ENCODE measurements at places on chromosomes 7 and 10. TPM values are rescaled to one million over a fixed set of nuclear protein-coding genes. Genes with fewer than 3 reads are reported as not detected.

- DNase-seq: peak; percentile 52
Measured at GRCh38 chr7:116242178-116242577, 31.8 kb downstream of the TES start.

Gene KNDC1
- total RNA-seq: not detected

DNA sequence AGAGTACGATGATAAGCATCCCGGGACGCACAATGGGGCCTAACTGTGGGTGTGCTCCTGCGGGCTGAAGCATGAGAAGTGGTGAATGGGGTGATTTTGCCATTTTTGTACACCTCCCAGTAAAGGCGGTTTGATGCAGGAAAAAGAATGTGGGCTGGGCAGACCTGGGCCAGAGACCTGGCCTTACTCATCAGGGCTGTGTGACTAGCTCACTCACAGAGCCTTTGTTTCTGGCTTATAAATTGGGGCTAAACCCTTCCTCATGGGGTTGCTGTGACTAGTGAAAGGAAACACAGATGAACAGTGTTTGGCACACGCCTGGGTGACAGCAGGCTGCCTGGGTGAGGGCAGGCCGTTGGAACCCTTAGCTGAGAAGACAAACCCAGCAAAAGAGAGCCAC is 18.0 kb downstream of the RRP12 start:
- DNase-seq: no peak

- DNase-seq: no peak
Measured at GRCh38 chr7:123738356-123738755, 10.4 kb downstream of the WASL start.

Gene MKX
- not detected for total RNA-seq

Gene CCT6A
- 321 TPM for total RNA-seq

DNA sequence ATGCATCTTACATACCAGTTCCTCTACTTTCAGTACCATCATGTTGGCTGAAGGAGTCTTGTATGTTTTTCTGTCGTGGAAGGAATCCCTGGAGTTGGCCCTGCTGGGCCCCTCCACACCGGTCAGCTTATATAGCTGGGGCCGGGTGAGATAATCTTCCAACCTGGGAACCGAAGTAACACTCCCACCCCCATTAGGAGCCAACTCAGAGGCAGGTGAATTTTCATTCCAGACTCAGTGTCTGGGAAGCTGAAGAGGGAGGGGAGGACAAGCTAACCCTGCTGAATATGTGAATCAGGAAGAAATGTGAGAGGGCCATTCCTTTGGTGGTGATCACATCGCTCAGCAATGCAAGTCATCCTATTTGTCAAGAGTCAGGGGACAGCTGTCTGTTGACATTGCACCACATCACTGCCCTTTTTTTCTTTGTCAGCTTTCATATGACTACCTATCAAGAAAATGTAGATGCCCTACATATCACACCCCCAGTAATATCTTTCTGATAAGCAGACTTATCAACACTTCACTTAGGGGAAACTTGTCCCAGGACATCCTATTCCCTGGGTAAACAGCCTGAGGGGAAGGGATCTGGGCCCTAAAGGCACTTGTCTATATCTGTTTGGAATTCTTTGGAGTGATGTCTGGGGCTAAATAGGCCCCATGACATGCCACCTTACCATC is at the start of gene ANKRD1:
Gene ANKRD1, minus strand, starts transcription at position 102 of the 681 bp plus-strand sequence. Its CDS starts 60 bp downstream, at position 42.
- peak; percentile 41 for DNase-seq

- no peak for DNase-seq
Measured at GRCh38 chr7:100546129-100546925, 7.3 kb downstream of the AGFG2 start.

Gene NOBOX
- not detected for total RNA-seq

Gene ADAM8
- total RNA-seq: 1.2 TPM

GRCh38 chr7:109699661-109700060 is 1130.0 kb downstream of the DNAJB9 start:
- DNase-seq: no peak

GRCh38 chr7:129213828-129214227 is 11.0 kb upstream of the AHCYL2 start:
- peak; percentile 48 for DNase-seq

Gene LRRD1
- total RNA-seq: not detected

- DNase-seq: no peak
Measured at GRCh38 chr10:25683344-25683743, 250.7 kb upstream of the MYO3A start.

Gene SLC26A5
- total RNA-seq: not detected

DNA sequence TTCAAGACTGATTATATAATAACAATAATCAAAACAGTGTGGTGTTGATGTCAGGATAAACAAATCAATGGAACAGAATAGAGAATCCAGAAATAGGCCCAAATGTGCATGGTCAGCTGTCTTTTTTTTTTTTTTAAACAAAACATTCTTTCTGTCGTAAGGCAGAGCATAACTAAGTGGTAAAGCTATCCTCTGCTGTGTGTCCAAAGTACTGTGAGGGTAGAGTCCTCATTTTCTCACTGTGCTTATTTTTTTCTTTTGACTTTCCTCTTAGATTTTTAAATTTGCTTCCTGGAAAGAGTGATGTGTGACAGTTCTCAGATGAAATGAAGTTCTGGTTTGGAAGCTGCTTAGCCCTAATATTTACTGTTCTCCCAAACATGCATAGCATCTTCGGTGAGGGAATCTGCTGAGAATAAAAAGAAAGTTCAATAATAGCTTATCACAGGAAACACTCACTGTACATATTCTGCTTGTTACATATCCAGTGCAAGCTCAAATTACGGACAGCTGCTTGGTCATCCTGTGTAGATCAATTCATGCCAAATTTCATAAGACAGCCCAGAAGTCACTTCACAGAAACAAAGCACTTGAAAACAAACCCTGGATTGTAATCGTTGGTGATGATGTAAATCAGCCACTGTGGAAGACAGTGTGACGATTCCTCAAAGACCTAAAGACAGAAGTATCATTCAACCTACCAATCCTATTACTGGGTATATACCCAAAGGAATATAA is 423.9 kb downstream of the NEBL start:
- DNase-seq: no peak

DNA sequence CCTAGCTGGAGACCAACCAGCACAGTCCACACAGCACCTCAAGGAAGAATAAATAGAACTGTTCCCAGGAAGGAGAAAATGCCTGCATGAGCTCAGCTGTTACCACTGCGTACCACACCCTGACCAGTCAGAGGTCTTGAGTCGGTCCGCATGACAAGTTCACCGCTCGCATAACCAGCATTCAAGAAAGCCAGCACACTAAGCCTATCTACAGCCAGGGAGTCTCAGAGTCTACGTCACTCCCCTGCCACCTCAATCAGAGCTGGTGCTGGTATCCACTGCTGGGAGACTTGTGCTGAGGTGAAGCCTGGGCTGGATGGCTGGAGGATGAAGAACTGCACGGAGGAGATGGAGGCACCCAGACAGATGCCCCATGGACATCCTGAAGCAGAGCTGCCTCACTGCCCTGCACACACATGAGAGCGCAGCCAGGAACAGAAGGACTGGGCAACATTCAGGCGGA is 19.6 kb downstream of the AKR1C1 start:
- DNase-seq: no peak

DNA sequence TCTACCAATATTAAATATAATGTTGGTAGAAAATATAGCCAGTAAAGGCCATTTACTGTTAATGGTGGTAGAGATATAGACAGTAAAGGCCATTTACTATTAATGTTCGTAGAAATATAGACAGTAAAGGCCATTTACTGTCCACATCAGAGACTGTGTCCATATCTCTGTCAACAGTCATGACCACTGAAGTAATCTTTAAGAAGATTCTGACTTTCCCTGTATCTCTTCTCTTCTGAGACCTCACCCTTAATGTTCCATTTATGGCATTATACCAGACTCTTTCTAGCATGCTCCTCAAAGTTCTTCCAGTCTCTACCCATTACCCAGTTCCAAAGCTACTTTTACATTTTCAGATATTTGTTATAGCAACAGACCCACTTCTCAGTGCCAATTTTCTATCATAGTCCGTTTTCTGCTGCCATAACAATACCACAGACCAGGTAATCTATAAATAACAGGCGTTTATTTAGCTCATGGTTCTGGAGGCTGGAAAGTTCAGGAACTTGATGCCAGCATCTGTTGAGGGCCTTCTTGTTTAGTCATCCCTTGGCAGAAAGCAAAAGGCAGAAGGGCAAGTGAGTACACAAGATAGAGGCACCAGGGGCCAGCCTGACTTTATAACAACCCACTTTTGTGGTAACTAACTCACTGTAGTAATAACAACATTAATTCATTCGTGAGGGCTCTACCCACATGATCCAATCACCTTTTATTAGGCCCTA is 7.9 kb upstream of the NUDCD3 start:
- DNase-seq: no peak

DNA sequence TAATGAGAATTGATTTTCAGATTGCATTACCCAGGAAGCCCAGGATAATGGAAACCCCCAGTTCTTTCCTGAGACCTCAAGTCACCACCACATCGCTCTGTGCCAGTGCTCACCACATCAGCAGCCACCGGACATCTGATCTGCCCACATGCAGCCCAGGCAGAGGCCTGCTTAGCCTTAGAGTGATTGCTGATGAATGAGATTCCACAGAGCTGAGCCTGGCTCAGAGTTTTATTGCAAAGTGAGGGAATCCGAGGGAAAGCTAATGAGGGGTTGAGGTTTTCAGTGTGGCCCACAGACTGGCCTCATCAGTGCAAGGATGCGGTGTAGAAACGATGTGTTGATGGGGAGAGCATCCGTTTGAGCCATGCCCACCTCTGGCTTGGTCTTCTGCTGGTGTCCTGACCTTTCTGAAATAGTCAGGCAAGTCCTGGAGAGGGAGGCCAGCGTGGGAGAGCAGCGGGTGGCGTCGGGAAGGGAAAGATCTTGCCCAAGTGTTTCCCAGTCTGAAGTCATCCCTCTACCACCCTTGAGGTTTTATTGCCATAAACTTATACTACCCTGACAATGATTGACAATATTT is 120.3 kb downstream of the ITIH5 start:
- no peak for DNase-seq

Gene HHEX
- total RNA-seq: 12.1 TPM

DNA sequence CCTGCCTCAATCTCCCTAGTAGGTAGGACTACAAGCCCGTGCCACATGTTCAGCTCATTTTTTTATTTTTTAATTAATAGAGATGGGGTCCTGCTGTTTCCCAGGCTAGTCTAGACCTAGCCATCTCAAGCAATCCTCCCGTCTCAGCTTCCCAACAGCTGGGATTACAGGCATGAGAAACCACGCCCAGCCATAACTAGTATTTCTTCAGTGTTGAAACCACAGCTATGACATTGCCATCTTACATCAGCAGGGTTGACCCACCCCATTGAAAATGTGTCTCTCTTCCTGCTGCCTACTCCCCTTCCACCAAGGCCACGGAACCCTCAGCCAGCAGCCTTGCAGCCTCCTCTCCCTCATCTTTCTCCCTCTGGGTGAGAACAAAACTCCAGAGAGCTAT is 62.1 kb upstream of the ZNF746 start:
- no peak for DNase-seq

- no peak for DNase-seq
Measured at GRCh38 chr10:112706577-112706976, 243.5 kb upstream of the TCF7L2 start.

- DNase-seq: no peak
Measured at GRCh38 chr10:69624245-69624786, 5.7 kb upstream of the FAM241B start.

Gene CRHR2
- total RNA-seq: not detected

Gene PRR15
- total RNA-seq: 0.17 TPM

DNA sequence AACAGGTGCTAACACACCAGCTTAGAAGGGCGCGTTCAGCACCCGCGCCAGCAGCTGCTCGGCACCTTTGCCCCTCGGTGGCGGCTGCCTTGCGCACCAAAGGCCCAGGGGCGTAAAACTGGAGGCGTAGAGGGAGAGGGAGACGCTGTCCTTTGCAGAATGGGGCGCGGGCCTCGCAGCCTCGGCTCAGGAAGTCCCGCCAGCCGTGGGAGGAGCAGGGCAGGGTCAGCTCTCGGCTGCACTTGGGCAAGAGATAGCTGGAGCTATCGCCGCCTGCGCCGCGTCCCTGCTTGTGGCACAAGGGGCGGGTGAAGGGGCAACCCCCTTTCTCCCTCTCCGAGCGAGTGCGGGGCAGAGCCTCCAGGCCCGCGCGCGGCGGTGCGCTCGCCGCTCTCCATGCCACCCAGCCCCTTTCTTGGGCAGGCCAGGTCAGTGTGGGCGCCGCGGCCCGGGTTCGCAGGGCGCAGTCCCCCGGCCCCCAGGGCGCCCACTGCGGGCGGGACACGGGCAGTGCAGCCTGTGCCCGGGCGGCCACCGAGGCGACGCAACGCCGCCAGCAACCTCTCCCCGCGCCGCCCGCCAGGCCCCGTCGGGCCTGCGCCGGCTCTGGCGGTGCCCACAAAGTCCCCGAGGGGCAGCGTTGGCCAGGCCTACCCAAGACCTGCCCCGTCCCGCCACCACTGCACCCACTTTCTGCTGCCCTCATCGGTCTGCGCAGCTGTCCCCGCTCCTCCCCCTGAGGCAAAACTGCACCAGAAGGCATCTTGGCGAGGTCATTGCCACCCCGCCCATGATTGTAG is 4.1 kb downstream of the NEUROD6 start:
- no peak for DNase-seq

DNA sequence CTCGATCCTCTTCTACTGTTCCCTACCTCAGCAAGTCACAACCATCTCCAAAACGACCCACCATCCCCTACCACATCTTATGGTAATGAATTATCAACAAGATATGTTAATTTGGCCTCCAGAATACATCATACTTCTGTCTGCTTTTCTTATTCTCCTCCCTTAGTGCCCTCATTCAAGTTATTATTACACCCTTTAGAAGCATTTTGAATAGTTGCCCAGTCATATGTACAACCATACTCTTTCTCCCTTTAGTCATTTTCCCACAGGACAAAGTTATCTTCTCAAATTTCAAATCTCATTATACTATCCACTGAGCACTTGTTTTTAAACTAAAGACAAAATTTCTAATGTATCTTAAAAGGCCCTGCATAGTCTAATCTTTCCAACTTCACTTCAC is 71.0 kb downstream of the GNAT3 start:
- DNase-seq: no peak

DNA sequence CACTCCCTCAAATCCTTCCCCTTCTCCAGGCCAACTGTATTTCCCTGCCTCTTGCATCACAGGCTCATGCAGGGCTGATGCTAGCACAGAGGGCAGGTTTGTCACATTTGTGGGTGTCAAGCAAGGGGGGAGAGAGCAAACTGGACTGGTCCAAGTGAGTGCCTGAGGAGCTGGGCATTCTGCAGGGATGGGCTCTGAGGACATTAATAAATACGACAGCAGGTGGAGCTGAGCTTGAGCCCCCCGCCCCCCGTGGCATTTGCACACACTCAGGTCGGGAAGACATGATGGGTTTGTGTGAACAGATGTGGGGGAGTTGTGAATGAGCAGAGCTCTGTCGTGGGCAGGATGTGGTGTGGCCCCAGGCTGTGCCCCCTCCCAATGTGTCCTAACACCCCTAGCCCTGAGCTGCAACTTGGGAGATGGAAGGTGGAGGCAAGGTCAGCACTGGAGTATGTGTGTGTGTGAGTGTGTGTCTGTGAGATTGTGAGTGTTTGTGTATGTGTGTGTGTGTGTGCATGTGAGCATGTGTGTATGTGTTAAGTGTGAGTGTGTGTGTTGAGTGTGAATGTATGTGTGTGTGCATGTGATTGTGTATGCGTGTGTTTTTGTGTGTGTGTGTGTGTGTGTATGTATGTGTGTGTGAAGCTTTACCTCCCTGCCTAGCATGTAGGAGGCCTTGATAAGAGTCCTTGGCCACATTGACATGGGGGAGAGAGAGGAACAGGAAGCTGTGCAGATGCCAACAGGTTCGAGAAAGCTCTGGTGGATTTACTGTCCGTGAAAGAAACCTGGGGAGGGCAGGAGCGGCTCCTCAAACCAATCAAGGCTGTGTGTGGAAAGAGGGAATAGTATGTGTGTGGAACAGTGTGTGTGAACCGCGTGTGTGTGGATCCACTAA is 9.1 kb downstream of the RASSF4 start:
- no peak for DNase-seq

Gene SH2D4B
- 0.07 TPM for total RNA-seq
